Colonic mucosa (tissue), 4 donors: ENCODE measurements at places on chromosomes 1 and 21.

DNA sequence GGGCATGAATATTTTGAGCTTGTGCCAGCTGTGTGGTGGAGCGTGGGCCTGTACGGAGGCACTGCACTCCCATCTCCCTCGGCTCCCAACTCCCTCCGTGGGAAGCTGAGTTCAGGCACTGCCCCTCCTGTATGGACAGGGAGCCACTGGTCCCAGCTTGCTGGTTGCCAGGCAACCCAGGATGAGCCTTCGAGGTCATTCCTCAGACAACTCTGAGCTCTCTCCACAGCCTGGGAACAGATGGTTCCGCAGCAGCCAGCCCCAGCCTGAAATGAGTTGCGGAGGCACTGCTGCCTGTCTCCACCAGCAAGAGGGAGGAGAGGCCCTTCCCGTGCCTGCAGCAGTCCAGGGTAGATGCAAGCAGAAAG is 58.4 kb upstream of the TENT5B start:
- H3K4me1 ChIP-seq, result no peaks in the 10 kb centered on the region
- H3K36me3 ChIP-seq, result no peaks in the 10 kb centered on the region
- no peak overlapping the region for H3K4me3 ChIP-seq
- DNase-seq, result no peak
- no peak overlapping the region for H3K27ac ChIP-seq

DNA sequence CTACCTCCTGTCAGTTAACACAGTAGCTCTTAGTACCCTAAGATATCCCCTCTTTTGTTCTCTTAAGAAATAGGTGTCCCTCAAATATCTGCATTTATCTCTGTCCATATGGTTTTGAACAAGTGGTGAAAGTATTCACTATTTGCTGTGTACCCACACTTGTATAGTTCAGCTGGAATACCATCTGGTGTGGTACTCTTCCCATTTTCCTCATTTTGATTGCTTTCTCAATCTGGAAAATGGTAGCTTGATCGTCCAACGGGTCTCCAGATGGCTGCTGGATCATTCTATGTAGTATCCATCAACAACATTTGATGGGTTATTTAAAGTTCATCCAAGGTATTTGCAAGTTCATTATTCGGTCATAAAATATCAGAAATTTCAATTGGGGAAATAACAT is 100.3 kb upstream of the DPYD start:
- DNase-seq, result no peak
- no peak overlapping the region for H3K4me3 ChIP-seq
- no peaks in the 10 kb centered on the region for H3K4me1 ChIP-seq
- H3K36me3 ChIP-seq, result no peaks in the 10 kb centered on the region

DNA sequence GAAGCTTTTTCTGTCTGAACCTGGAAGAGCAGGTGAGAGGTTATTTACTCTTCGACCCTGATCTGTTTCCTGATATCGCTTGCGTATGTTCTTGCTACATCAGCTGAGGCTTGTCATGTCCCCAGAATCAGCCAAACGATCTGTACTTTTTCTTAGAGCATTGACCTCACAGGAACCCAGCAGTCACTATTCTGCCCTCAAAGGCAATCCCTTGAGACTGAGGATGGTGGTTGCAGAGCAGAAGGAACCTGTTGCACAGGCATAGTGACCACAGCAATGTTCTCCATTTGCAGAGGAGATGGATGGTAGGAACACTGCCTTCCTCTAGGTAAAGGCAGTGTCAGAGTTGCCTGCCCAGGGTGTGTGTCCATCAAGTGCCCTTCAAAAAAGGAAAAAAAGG is 11.3 kb upstream of the LACTBL1 start:
- H3K27ac ChIP-seq, result no peak overlapping the region
- no peak overlapping the region for H3K4me3 ChIP-seq
- H3K27me3 ChIP-seq, result no peaks in the 10 kb centered on the region

DNA sequence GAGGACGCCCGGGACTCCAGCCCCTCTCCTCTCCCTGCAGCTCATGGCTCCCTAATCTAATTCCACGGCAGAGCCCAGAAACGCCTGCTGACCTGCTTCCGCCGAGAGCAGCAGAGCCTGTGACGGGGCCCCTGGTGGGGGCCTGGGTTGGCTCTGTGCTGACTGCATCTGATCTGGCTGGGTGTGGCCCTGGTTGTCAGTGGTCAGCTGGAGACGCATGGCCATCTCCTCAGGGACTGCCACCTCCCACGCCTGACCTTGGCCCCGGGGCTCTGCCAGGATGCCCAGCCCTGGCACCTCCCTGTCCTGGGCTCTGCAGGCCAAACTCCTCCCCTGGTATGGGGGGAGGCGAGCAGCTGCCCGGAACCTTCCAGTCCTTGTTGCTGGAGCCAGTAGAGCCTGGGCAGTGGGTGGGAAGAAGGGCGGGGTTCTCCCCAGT is 1.1 kb upstream of the PLCH2 start:
- H3K4me3 ChIP-seq, result no peak overlapping the region

- DNase-seq, result no peak
- peak overlapping the region; percentile 70 for H3K27ac ChIP-seq
- H3K4me1 ChIP-seq, result no peaks in the 10 kb centered on the region
- no peaks in the 10 kb centered on the region for H3K27me3 ChIP-seq
- H3K36me3 ChIP-seq, result no peaks in the 10 kb centered on the region
Measured at GRCh38 chr1:247110627-247111258, 6.6 kb upstream of the ZNF669 start.

GRCh38 chr1:165235155-165235776 is 121.2 kb downstream of the LMX1A start:
- peak overlapping the region; percentile 10 for H3K4me3 ChIP-seq
- no peak for DNase-seq
- H3K27me3 ChIP-seq, result peaks cover 14% of the 10 kb centered on the region
- H3K27ac ChIP-seq, result no peak overlapping the region
- no peaks in the 10 kb centered on the region for H3K36me3 ChIP-seq
- no peaks in the 10 kb centered on the region for H3K4me1 ChIP-seq

GRCh38 chr1:20847611-20848080 is 60.5 kb upstream of the HP1BP3 start:
- H3K4me3 ChIP-seq, result no peak overlapping the region
- no peaks in the 10 kb centered on the region for H3K27me3 ChIP-seq
- DNase-seq, result no peak
- H3K27ac ChIP-seq, result no peak overlapping the region
- H3K36me3 ChIP-seq, result peaks cover 6% of the 10 kb centered on the region

DNA sequence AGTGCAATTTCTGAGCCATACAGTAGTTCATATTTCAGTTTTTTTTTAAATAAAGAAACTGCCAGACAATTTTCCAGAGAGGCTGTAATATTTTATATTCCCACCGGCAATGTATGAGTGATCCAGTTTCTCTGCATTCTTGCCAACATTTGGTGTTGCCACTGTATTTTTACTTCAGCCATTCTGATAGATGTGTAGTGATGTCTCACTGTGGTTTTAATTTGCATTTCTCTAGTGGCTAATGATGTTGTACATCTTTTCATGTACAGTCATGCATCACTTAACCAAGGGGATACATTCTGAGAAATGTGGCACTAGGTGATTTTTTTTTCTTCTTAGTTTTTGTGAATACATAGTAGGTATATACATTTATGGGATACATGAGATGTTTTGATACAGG is 99.6 kb downstream of the CENPF start:
- no peak for DNase-seq
- H3K36me3 ChIP-seq, result no peaks in the 10 kb centered on the region
- H3K4me1 ChIP-seq, result no peaks in the 10 kb centered on the region
- H3K27ac ChIP-seq, result no peak overlapping the region
- H3K4me3 ChIP-seq, result no peak overlapping the region
- H3K27me3 ChIP-seq, result no peaks in the 10 kb centered on the region

- H3K36me3 ChIP-seq, result no peaks in the 10 kb centered on the region
- peaks cover 37% of the 10 kb centered on the region for H3K27me3 ChIP-seq
- no peak for DNase-seq
- peak overlapping the region; percentile 24 for H3K4me3 ChIP-seq
- no peaks in the 10 kb centered on the region for H3K4me1 ChIP-seq
Measured at GRCh38 chr1:11479375-11479979, 522 bp downstream of the DISP3 start.

GRCh38 chr1:217673387-217673786 is 42.2 kb downstream of the SPATA17 start:
- no peaks in the 10 kb centered on the region for H3K27me3 ChIP-seq
- DNase-seq, result no peak
- H3K27ac ChIP-seq, result no peak overlapping the region
- no peaks in the 10 kb centered on the region for H3K36me3 ChIP-seq
- H3K4me1 ChIP-seq, result no peaks in the 10 kb centered on the region

- DNase-seq, result no peak
- no peak overlapping the region for H3K27ac ChIP-seq
- H3K4me3 ChIP-seq, result no peak overlapping the region
- H3K4me1 ChIP-seq, result no peaks in the 10 kb centered on the region
Measured at GRCh38 chr1:55726994-55727393, 511.8 kb upstream of the USP24 start.

DNA sequence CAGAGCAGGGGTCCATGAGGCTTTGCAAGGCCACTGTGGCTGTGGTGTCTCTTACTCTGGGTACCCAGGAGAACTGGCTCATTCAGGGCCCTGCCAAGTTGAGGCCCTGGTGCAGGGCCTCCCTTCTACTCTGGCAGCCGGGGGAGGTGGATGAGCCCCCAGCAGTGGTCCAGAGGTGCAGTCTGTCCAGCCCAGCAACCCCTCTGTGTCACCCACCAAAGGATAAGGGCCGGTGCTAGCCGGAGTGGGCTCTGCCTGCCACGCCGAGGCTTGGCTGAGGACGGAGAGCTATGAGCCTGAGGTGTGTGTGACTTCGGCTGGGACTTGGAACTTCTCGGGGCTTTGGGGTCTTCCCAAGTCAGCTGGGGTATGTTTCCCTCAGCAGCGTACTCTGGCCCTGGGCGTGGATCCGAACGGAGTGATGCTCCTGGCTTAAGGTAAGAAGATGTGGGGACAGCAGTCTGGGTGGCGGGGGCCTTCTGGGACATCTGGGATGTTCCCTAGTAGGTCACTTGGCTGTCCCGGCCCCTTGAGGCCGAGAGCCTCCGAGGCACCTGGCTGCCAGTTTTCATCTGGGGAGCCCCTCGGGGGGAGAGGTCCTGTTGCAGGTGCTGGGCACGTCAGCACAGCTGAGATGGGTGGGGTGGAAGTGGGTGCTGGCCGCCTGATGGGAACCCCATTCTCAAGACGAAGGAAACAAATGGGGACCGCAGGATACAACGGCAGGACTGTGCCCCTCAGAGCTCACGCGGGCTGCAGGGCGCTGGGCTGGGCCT is 25.9 kb downstream of the RUNX3 start:
- no peak for DNase-seq
- no peak overlapping the region for H3K4me3 ChIP-seq
- no peaks in the 10 kb centered on the region for H3K4me1 ChIP-seq
